Activated CD4-positive, alpha-beta memory T cell treated with anti-CD3 and anti-CD28 coated beads, Interleukin-2, amount 10 ng/mL, durations not matched to agents 7 days and 5 days (primary cell): ENCODE measurements at places on chromosomes 1 and 21. TPM values are rescaled to one million over a fixed set of nuclear protein-coding genes. Genes with fewer than 3 reads are reported as not detected.

Gene SYCP1
- not detected for total RNA-seq

Gene SCYL3
- total RNA-seq = 16.8 TPM

Gene ATP6V0B
- 121 TPM for total RNA-seq

Gene EPHB2
- not detected for total RNA-seq

Gene VHLL
- total RNA-seq = not detected

Gene CNIH3
- 1.9 TPM for total RNA-seq

Gene RHEX
- not detected for total RNA-seq

Gene KRTAP13-2
- total RNA-seq = not detected

Gene RAB25
- total RNA-seq = 0.53 TPM

Gene RBM11
- 0.38 TPM for total RNA-seq

Gene ZNF670
- total RNA-seq = 1.4 TPM

Gene OR14K1
- not detected for total RNA-seq

Gene SLAMF9
- not detected for total RNA-seq

Gene ALG14
- 2.7 TPM for total RNA-seq

Gene GPR3
- 0.58 TPM for total RNA-seq

Gene CDK18
- total RNA-seq = 1.4 TPM
